ENCODE measurements at places on chromosomes 3 and 15. TPM values are rescaled to one million over a fixed set of nuclear protein-coding genes. Genes with fewer than 3 reads are reported as not detected.

SETMAR gene
- 12.5 TPM for total RNA-seq

KBTBD8 gene
- total RNA-seq: 11.4 TPM

WDR6 gene
- 70.4 TPM for total RNA-seq

SUMF1 gene
- 15.1 TPM for total RNA-seq

FAM43A gene
- 61.7 TPM for total RNA-seq
